SIG-M5 (cell line): ENCODE measurements at places on chromosomes 1 and 21.

- no peak for DNase-seq
Measured at GRCh38 chr1:34356853-34357252, 180.1 kb downstream of the C1orf94 start.

DNA sequence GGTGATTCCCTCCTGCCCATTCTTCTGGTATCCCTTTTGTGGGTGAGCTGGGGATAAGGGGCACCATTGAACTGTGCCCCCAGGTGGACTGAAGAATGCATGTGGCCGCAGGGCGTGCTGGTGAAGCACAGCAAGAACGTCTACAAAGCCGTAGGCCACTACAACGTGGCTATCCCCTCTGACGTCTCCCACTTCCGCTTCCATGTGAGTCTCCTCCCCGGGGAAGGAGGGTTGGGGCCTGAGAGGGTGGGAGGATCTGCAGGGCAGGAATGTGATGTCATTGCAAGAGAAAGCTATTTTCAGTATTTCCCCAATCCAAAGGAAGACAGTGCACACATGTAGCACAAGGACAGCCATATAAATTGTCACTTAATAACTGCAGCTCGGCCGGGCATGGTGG, 7.5 kb upstream of the KPNA6 start:
- DNase-seq = no peak

DNA sequence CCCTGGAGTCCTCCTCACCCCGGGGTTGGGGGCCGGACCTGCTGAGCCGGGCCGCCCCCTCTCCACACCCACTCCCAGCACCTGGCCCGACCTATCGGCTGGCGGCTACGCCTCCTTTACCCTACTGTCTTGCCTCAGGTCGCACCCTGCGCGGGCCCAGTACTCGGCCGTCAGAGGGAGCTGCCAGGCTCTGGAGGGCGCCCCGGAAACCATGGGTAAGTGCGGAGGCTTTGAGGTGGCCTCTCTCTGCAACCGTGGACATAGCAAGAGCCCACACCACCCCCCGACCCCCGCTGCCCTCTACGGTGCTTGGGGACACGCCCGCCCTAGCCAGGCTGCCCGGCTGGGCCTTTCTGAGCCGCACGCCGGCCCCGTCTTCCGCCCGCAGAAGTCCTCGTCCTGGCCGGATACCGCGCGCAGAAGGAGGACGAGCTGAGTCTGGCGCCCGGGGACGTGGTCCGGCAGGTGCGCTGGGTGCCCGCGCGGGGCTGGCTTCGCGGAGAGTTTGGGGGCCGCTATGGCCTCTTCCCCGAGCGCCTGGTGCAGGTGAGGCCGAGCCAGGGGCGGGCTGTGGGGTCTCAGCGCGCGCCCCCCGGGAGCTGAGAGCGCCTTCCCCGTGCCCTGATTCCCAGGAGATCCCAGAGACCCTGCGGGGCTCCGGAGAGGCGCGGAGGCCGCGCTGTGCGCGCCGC, at the start of gene SH3D21:
Gene SH3D21 (plus strand): TSS at position 159 of the 692 bp plus-strand sequence. CDS start 53 bp downstream, at position 212.
- no peak for DNase-seq

- no peak for DNase-seq
Measured at GRCh38 chr1:5725855-5726585, 266.2 kb downstream of the NPHP4 start.

GRCh38 chr1:50135716-50136115, 27.0 kb downstream of the ELAVL4 start:
- DNase-seq = no peak

- DNase-seq = no peak
Measured at GRCh38 chr1:208074353-208074752, 163.4 kb upstream of the CD34 start.

DNA sequence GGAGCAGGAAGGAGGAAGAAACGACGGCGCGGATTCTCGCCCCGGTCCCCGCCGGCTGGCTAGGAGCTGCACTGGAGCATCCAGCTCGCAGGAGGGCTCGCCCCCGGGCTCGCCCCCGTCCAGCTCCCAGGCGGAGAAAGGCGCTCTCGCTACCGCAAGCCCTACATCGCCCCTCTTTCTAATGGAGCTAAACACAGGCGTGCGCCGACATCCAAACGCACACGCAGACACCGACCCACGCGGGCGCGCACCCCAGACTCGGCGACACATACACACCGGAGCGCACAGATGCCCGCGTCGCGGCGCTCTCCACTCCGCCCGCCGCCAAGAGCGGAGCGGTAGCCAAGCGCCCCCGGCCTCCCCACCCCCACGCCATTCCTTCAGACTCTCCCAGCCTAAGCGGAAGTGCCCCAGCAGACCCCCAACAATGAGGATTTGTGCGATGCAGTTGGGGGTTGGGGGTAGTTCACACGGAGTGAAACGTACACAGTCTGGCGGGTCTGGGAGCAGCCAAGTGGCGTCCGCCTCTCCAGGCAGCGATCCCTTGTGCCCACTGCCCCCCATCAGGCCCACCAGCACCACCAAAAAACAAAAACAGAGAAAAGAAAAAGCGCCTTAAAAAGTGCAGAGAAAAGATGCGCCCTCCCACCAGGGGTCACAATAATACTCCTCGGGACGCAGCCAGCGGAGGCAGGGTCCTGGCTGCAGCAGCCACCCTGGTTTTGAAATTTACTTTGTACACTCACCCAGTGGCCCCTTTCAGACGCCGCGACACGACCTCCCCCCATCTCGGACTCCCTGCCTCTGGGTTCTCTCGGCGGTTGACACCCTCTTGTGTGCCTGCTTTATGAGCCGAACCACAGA, 1.4 kb downstream of the DAB1 start:
- DNase-seq = no peak

GRCh38 chr1:32266921-32267591, 16.0 kb downstream of the LCK start:
- no peak for DNase-seq

GRCh38 chr21:28513428-28513827, 479.2 kb downstream of the LTN1 start:
- DNase-seq = no peak

DNA sequence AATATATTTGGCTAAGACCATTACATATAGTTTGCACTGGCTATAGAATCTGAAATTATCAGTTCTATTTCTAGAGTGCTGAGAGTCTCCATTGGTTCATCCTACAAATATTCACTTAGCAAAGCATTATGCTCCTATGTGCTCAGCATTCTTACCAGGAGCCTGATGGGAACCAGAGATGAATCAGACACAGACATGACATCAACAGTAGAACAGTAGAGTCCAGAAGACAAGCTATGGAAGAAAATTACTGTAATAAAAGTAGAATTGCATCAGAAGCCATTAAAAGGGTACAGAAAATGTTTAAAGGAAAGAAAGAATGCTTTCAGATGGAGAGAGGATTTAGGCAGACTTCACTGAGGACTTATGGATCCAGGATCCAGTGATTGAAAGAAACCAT, 271.7 kb upstream of the SNX7 start:
- no peak for DNase-seq

DNA sequence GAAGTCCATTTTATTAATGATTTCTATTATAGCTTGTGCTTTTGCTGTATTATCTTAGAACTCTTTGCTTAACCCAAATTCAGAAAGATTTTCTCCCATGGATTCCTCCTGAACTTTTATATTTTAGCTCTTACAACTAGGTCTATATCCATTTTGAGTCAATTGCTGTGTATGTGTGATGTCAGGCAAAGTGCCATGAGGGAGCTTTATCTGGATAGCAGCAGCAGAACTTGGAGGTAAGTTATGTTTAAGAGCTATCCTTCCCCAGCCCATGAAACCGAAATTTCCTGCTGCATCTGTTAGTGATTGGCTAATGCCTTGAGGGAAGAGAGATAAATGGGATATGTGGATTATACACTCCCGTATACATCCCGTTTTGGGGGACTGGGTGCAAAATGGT, 29.9 kb downstream of the ADAM30 start:
- DNase-seq = no peak

- DNase-seq = no peak
Measured at GRCh38 chr1:241012708-241013340, 344.2 kb downstream of the RGS7 start.

- DNase-seq = no peak
Measured at GRCh38 chr1:167136191-167136614, 42.3 kb downstream of the STYXL2 start.

- no peak for DNase-seq
Measured at GRCh38 chr1:44316231-44316759, 38.8 kb downstream of the ERI3 start.

GRCh38 chr1:116537040-116537831, 33.6 kb downstream of the CD58 start:
- DNase-seq = no peak

DNA sequence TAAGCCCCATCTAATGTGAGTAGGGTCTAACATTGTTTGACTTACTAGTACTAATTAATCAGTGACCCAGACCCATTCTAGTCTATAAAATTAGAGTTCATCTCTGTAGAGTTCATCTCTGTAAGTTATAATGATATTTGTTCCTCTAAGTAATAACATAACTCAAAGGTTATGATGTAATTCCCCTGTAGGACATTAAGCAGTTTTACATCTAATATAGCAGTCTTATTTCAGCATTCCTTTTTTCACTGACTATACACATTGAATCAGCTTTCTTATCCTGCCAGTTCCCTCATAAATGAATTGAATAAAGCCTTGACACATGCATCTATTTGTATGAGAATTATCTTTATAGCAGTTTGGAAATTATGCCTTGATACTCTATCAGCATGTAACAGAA, 90.9 kb downstream of the SH3GLB1 start:
- DNase-seq = no peak

- no peak for DNase-seq
Measured at GRCh38 chr1:79667848-79668696, 661.5 kb upstream of the ADGRL4 start.

DNA sequence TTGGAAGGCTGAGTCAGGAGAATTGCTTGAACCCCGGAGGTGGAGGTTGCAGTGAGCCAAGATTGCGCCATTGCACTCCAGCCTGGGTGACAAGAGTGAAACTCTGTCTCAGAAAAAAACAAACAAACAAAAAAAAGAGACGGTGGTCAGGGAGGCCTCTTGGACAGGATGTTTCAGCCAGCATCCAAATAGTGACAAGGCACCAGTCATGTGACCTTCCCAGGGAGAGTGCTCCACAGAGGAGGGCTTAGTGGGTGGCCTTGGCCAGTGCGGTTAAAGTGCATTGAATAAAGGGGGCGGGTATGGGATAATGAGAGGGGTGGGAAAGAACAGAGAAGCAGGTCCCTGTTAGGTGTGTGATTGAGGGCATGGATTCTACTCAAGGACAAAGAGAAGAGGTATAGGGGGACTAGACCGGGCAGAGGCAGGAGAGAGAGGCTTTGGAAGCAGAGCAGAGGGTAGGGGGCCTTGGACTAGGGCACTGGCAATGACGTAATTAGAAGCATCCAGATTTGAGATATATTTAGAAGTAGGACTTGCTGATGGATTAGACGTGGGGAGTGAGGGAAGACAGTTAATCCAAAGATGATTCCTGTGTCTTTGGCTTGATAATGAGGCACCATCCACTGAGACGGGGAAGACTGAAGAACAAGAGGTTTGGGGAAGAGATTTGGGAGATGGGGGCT, 12.0 kb upstream of the RYR2 start:
- DNase-seq = no peak

GRCh38 chr21:45830221-45830640, 151.3 kb upstream of the COL6A1 start:
- no peak for DNase-seq

DNA sequence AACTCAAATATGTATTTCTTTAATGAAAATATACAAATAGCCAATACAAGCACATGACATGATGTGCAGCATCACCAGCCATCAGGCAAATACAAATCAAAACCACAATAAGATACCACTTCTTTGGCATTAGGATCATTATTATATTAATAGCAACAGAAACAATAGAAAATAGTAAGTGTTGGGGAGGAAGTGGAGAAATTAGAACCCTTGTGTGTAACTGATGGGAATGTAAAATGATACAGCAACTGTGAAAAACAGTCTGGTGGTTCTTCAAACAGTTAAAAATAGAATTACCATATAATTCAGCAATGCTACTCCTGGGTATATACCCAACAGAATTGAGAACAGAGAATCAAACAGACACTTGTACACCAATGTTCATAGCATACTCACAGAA, 40.8 kb upstream of the FCER1A start:
- DNase-seq = no peak

GRCh38 chr1:196993916-196994315, 16.6 kb downstream of the CFHR5 start:
- no peak for DNase-seq

DNA sequence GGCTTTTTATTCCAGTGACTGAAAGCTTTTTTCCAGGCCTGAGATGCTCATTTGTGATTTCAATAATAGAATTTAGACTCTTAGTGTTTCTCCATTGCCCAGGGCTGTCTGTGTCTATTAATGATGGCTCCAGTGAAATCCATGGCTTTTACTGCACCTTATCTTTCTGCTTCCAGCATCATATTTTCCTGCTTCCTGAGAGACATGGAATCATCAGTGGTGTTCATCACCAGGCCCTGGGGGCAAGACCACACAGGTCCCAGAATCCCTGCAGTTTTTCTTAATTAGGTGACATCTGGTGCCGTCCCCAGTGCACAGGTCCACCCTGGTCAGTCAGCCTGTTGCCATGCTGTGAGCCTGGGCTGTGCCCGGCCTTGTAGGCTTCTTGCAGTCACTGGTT, 15.5 kb downstream of the NT5C1A start:
- no peak for DNase-seq

DNA sequence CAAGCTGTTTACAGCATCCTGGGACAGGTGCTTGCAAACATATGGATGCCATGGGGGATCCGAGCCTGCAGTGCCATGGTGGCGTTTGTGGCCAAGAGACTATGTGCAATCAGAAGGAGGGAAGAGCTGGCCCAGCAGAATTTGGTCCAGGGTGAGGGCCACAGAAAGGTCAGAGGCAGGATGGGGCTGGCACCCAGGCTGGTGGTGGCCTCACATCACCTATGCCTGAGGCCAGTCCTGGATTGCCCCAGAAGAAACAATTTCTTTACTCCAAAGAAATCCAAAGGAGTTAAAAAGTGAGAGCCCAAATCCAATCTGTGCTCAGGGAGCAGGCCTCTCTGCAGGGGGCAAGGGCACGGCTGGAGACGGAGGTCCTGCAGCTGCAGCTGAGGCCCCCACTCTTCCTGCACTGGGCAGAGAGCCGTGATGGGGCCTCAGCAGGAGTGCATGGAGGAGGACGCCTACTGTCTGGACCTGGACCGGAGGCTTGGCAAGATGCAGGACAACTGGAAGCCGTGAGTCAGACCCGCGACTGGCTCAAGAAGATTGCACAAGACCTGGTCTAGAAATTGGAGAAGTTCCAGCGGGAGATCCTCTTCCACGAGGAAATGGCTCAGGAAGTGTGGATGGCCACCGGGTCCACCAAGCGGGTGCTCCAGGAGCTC, 163.5 kb downstream of the RYR2 start:
- DNase-seq = no peak
